ENCODE measurements at places on chromosomes 16 and 17.

DNA sequence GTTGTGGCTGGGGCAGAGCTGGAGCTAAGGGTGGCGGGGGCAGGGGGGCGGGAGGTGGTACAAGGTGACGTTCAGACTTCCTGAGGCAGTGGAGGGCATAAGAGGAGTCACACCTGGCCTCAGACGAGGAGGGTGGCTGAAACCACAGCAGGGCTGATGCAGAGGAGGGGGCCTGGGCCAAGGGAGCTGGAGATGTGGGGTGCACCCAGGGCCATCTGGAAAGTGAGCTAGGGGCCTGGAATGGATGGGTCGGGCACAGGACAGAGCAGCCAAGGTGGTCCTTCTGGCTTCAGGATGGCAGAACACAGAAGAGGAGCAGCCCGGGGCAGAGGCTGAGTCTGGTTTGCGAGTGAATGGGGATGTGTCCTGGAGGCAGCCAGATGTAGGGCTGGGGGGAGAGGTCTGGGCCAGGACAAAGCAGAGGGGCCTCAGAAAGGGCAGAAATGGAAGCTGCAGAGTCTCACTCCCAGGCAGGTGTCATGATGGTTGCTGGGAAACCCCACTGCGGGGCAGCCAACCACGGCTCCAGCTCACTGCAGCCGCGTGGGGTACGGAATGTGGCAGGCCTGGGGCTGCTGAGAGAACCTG lies 57.6 kb downstream of the PRMT7 start:
- DNase-seq, result no peak

DNA sequence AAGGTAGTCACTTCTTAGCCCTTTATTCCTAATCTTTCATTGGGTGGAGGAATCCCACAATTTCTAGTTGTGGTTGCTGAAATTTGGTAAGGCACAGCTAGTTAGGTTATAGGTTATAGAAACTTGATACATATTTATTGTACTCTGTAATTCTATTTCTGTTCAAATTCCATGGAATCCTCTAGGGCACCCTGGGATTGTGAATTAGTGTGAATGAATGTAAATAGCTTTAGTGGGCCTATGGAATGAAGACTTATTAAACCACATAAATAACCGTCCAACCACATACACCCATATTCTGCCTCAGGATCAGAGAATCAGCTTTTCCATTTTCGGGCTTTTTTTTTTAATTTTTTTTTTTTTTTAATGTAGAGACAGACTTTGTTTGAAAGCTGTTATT lies 9.2 kb downstream of the TANC2 start:
- DNase-seq, result no peak

DNA sequence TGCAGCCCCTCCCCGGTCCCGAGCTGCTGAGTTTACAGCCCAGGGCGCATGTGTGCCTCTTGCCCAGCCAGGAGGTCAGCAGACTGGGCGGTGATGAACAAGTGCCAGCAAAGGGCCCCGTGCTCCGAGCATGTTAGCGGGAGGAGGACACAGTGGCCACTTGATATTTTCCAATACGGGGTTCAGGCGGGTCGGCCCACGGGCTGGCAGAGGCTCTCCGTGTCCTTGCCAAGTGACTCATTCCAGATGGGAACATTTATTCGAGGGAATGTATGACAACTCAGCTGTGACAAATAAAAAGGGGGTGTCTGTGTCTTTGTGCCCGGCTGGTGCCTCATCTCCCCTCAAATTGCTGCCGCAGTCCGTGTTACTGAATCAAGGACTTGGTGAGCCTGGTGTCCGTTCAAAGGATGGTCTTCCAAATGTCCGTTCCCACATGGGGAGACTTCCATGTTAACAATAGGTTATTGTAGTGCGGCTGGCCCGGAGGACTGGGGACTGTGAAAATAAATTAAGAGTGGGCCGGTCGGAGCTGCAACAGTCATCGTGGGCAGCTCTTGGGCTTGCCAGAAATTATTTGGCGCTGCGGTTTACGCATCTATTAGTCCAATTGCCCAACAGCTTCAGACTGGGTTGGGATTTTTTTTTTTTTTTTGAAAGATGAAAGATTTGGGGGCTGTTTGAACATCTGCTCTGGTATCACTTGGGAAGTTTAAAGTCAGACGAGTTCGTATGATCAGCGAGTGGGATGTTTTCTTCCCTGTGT lies 174.0 kb upstream of the CIBAR2 start:
- no peak for DNase-seq

DNA sequence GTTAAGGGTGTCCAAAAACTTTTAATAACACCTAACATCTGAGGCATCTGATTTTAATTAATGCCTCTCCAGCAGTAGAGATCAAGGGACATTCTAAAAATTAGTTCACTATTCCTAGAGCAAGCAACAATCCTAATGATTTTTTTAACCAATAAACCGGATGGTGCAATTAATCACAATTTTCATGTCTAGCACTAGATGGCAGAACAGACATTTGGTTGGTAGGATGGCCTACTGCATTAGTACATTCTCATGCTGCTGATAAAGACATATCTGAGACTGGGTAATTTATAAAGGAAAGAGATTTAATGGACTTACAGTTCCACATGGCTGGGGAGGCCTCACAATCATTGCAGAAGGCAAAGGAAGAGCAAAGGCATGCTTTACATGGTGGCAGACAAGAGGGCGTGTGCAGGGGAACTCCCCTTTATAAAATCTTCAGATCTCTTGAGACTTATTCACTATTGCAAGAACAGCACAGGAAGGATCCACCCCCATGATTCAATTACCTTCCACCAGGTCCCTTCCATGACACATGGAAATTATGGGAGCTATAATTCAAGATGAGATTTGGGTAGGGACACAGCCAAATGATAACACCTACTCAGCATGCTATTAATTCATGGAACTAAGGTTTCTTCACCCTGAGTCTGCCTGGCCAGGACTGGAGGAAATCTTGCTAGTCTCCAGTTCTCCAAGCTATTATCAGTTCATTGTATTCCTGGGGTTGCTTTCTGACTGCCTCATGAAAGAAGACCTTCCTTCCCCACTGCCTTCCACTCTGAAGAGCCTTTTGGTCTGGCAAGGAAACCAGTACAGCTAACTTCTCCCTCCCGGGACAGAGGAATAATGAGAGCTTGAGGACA lies 24.8 kb downstream of the HS3ST3A1 start:
- no peak for DNase-seq

GRCh38 chr17:7034955-7035590 lies 742 bp upstream of the SLC16A13 start:
- DNase-seq, result no peak

- no peak for DNase-seq
These were observed 834 bp downstream of the FLYWCH1 start for GRCh38 chr16:2912330-2913199.

Data from cortex of kidney (tissue), 1 donor.